ENCODE measurements at places on chromosomes 4 and X.

DNA sequence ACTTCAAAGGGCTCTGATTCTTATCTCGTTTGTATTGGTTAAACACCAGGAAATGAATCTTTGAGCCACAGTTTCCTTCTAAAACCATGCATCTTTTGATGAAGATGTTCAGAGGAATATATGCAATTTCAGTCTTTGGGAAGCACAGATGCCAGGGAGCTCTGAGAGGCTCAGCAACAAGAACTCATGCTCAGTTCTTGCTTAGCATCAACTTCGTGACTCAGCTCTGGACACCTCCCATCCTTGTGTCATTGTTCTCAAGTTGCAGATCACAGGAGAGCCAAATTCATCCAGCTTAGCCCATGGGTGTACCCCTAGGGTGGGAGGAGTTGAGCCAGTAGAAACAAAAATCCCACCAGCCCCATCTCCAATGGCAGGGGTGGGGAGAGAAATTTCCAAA, 219.6 kb upstream of the MAOA start:
- DNase-seq, result no peak

GRCh38 chrX:26848511-26848910, 614.6 kb downstream of the PPP4R3C start:
- no peak for DNase-seq

GRCh38 chr4:10500776-10501175, 43.5 kb upstream of the ZNF518B start:
- no peak for DNase-seq

- DNase-seq, result no peak
Measured at GRCh38 chr4:25437926-25438325, 60.9 kb downstream of the ANAPC4 start.

- no peak for DNase-seq
Measured at GRCh38 chr4:52873191-52873590, 11.1 kb downstream of the RASL11B start.

GRCh38 chr4:75142850-75143249, 209.9 kb downstream of the PARM1 start:
- DNase-seq, result peak; percentile 84

DNA sequence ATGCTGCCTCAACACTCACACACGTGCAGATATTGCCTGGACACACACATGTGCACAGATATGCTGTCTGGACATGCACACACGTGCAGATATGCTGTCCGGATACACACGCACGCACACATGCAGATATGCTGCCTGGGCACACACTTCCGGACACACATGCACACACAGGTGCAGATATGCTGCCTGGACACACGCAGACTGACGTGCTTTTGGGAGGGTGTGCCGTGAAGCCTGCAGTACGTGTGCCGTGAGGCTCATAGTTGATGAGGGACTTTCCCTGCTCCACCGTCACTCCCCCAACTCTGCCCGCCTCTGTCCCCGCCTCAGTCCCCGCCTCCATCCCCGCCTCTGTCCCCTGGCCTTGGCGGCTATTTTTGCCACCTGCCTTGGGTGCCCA, 14.7 kb downstream of the FGFRL1 start:
- no peak for DNase-seq

GRCh38 chrX:40050532-40050931, 47.2 kb downstream of the BCOR start:
- no peak for DNase-seq

GRCh38 chrX:121254336-121254735, 206.9 kb downstream of the GLUD2 start:
- no peak for DNase-seq

DNA sequence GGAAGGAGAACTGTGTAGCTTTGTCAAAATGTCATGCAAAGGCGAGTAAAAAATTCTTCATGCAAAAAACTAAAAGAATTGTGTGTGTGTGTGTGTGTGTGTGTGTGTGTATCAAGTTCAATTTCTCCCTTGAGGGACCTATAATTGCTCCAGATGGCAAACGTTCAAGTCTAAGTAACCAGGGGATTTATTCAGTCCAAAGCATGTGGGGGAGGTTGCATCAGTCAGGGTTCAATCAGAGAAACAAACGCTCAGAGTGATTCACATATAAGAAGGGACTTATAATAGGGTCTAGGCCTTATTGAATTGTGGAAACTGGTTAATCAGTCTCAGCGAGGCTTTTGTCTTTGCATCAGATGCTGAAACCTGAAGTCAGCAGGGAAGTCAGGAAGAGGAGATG, 5.0 kb downstream of the DCAF8L1 start:
- no peak for DNase-seq

- DNase-seq, result no peak
Measured at GRCh38 chr4:36152735-36153134, 91.6 kb downstream of the ARAP2 start.

DNA sequence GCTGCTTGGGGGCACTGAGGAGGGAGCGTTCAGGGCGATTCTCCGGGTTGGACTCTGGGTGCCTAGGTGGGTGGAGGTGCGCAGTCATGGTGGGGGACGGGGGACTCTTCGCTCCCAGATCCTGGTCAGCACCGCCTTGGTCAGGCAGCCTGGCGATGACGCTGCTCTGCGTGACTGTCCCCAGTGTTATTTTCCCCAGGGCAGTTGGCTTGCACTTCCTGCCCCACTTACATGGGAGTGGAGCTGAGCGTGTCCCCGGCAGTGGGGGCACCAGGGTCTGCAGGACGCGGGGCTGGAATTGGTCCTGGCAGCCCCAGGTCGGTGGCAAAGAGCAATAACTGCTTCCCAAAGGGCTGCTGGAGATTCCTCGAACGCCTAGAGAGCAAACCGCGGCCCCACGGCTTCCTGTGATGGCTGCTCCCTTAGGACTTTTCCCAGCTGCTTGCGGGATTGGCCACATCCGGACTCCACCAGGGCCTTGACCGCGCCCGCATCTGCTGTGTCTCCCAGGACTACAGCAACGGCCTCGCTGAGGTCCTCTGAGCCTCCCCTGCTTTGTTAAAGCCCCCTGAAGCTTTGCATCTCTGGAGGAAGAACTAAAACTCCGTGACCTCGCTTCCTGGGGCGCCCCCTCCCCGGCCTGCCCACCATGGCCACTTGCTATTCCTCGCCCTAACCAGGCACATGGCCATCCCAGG, 35.3 kb upstream of the GPR78 start:
- DNase-seq, result no peak
